ENCODE measurements at places on chromosomes 2 and 18.

- no peak for DNase-seq
Measured at GRCh38 chr2:237162959-237163358, 77.3 kb downstream of the COPS8 start.

GRCh38 chr2:186273953-186274352, 212.1 kb upstream of the ZC3H15 start:
- DNase-seq, result no peak

- no peak for DNase-seq
Measured at GRCh38 chr18:22340331-22340730, 77.4 kb downstream of the CTAGE1 start.

- no peak for DNase-seq
Measured at GRCh38 chr2:227932403-227932802, 61.0 kb downstream of the DAW1 start.

DNA sequence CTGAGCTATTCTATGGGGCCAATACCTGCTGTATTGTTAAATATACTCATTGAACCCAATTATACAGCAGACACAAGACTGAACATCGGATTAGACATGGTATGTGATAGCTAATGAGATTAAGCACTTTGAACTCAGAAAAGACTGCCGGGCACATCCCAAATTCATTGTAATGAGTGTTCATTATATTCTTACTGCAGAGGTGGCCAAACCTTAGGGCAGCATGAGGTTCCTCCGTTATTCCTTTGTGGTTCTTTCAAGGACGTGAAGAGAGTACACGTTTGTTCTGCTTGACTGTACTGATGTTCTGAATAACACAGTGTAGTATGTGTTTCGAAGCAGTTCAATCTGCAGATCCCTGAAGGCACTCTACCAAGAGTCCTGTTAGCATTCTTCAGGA, 78.4 kb downstream of the KIF5C start:
- DNase-seq, result no peak

DNA sequence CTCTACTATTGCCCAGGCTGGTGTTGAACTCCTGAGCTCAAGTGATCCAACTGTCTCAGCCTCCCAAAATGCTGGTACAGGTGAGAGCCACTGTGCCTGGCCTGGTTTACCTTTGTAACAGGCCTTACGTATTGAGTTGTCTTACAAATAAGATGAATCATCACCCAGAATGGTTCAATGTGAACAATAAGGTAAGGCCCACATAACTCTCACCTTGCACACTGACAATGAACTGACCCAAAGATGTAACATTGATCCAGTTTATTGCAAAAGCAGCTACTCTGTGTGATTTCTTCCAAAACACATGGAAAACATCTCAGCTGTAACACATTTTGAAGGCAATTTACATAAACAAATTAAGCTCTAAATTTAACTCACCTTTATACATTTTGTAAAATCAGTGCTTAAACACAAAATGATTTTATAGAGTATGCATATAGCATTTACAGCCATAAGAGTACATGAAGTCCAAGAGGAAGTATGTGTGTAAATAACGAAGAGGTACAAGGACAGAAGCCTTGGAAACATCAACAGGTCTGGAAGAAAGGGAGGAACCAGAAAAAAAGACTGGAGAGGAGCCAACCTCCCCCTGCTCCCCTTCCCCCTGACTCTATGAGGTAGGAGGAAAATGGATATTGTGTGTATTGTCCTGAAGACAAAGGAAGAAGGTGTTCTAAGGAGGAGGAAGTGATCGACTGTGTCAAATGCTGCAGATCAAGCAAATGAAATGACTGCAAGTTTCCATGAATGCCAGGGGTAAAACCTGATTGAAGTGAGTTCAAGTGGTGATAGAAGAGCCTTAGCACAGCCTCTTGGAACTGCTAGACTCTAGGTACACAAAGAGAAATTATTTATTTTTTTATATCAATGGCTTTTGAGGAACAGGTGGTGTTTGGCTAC, 5.6 kb upstream of the WDFY1 start:
- no peak for DNase-seq

- no peak for DNase-seq
Measured at GRCh38 chr18:79779021-79779699, 18.6 kb upstream of the KCNG2 start.

- no peak for DNase-seq
Measured at GRCh38 chr2:237600205-237600846, 9.8 kb upstream of the RAB17 start.

All from stimulated activated CD8-positive, alpha-beta memory T cell treated with anti-CD3 and anti-CD28 coated beads, Interleukin-12 subunit alpha, Interleukin-12 subunit beta, amount 100 ng/mL, for 1 hour (primary cell).